ENCODE measurements at places on chromosomes 7 and 10.

- no peak for DNase-seq
These were observed 470.0 kb downstream of the PTPRN2 start for GRCh38 chr7:158117341-158118222.

GRCh38 chr10:130046591-130046990 is 64.0 kb downstream of the C10orf143 start:
- no peak for DNase-seq

- DNase-seq = no peak
These were observed 96.5 kb upstream of the NAMPT start for GRCh38 chr7:106381252-106381651.

GRCh38 chr10:70256463-70256862 is 23.2 kb upstream of the PPA1 start:
- DNase-seq = no peak

GRCh38 chr10:660970-661596 is 28.4 kb downstream of the DIP2C start:
- no peak for DNase-seq

DNA sequence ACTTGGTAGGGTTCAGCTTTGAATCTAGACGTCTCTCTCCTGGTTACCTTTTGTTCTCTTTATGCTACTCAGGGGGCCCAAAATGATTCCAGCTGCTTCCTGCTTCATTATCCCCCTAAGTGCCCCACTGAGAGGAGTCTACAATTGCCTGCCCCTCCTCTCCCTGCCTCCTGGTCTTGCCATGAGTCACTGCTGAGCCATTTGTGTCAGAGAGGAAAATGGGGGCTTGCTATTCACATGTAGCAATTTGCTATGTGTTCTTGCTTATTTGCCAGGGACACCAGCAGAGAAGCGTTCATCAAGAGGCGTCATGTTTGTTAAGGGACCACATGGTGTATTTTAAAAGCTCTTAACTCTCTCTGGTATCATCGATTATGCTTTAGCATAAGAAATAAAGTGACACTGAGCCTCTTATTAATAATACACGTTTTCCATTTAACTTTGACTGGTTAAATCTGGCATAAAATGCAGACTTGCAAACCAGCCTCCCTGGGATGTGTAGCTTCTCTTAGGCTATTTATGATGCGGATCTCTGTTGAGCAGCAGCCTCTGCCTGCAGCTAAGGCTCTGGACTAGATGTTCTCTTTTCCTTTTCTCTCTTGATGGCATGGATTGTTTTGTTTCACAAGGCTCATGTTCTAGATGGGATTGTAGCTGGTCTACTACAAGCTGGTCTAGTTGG is 239.3 kb downstream of the AUTS2 start:
- no peak for DNase-seq

GRCh38 chr7:17354473-17354872 is 56.0 kb downstream of the AHR start:
- no peak for DNase-seq

GRCh38 chr10:103752680-103753248 is 102.6 kb downstream of the SH3PXD2A start:
- DNase-seq = peak; percentile 34

DNA sequence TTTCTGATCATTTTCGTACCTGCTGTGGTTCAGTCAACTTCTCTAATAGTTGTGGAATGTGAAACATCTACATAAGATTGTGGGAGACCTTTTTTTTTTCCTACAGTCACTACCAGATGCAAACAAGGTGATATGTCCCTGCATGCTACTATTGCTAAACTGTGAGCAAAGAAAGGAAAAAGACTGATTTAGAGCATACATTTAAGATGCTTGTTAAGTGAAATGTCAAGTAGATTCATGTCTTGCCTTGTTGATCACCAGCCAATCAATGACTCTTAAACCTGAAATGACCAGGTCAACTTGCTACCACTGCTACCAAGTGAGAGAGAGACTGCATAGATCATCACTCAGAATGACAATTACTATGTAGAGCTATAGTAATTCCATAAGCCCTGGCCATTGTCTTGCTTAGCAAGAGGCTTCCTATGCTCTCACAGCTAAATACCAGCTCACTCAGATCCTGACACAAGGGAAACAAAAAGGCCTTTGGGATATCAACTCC is 84.3 kb upstream of the SKAP2 start:
- no peak for DNase-seq

GRCh38 chr7:139515266-139515665 is 8.2 kb upstream of the CLEC2L start:
- no peak for DNase-seq

Measured in RCC 7860 (cell line).